Stimulated activated CD8-positive, alpha-beta memory T cell treated with anti-CD3 and anti-CD28 coated beads, Interleukin-7, amount 100 ng/mL, for 4 hours (primary cell): ENCODE measurements at places on chromosomes 11 and 22.

- DNase-seq = no peak
Observed at GRCh38 chr11:97890466-97890865, 1130.3 kb upstream of the CNTN5 start.

DNA sequence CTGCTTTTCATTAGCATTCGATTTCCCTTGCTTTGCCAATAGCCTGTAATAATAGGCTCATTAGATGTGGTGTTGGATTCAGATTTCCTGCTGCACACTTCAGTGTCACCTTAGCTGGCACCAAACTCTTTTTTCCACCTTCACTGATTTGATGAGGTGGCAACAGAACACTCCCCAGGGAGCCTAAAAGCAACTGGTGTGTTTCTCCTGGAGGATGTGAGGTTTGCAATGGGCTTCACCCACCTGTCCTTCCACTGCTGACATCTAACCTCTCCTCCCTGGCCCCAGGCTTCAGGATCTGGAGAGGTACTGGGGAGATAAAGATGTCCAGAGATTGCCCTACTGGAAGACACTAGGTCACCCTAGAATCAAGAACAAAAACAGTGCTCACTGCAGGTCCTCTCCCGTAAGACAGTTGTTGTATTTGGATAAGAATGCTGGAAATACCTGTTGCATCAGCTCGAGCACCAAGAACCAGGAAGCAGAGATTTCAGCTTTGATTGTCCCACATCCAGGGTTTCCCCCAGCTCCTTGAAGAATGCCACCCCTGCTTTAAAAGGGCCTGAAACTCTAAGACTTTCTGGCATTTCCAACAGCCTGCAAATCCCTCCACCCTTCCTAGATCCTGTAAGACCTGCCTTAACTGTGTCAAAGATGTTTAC lies 96.9 kb downstream of the SLC1A2 start:
- DNase-seq = no peak

- no peak for DNase-seq
Observed at GRCh38 chr11:88655196-88655595, 317.7 kb upstream of the CTSC start.

GRCh38 chr22:41289671-41290070 lies 3.7 kb upstream of the RANGAP1 start:
- no peak for DNase-seq

- DNase-seq = no peak
Observed at GRCh38 chr11:63547061-63547460, 10.5 kb downstream of the PLAAT4 start.

GRCh38 chr22:42805016-42805997 lies 51.8 kb downstream of the ARFGAP3 start:
- no peak for DNase-seq

DNA sequence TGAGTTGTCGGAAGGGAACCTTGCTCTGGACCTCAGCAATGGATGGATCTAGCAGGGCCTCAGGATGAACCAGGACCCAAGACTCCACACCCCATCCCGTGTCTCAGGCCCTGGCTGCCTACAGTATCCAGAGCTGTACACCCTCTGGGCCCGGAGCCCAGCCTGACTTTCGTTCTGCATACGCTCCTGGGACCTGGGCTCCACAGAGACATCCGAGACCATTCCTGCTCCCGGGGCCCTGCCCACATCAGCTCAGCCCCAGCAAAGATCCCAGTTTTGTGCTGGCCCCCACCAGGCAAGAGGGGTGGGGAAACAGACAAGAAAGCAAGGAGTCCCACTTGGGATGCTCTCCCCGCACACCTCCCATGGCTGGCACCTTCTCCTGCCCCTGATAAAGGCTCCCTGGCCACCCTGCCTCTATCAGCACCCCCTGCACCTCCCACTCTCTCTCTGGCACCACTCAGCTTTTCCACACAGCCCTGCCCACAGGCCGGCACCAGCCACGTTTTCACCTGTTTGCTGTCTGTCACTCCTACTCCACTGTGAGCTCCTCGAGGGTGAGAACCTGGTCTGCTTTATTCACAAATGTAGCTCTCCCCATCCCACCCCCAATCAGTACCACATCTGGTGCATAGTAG lies 64.5 kb upstream of the TCF20 start:
- DNase-seq = no peak

GRCh38 chr11:125182573-125182972 lies 18.0 kb downstream of the PKNOX2 start:
- no peak for DNase-seq

- no peak for DNase-seq
Observed at GRCh38 chr22:39234472-39234787, 10.4 kb downstream of the PDGFB start.

- DNase-seq = no peak
Observed at GRCh38 chr11:94526645-94527438, 14.6 kb downstream of the C11orf97 start.

DNA sequence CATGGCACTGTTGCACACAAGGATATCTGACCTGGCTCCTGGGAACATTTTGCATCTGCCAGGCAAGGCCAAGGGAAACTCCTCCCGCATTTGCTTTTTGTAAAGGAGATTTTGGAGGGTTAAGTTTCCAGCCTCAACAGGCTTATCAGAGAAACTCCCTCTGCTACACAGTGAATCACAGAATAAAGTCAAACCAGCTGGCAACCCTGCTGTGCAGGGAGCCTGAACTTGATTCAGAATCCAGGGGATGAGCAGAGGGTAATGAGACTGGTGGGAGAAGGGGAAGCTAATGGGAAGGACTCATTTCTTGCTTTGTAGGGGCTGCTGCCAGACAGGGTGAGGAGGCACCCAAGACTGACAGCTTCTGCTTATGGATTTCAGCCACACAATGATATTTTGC lies 185.3 kb upstream of the ISX start:
- DNase-seq = no peak

- DNase-seq = no peak
Observed at GRCh38 chr11:114027391-114027790, 32.1 kb upstream of the ZBTB16 start.

DNA sequence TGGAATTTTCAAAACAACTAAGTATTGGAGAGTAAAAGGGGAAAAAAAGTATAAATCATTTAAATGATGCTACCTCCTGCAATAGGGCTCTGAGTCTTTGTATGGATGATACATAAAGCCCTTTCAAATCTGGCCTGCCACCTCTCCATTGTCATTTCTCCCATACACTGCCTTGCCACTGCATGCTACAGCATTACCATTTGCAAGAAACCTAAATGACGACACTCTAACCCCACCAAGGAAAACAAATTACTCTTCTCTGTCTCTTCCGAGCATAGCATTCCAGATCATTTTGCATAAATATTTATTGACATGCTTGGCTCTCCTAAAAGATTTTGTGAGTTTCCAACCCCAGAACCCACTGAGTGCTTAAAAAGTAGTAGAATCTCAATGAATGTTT lies 34.5 kb upstream of the PRSS23 start:
- no peak for DNase-seq

DNA sequence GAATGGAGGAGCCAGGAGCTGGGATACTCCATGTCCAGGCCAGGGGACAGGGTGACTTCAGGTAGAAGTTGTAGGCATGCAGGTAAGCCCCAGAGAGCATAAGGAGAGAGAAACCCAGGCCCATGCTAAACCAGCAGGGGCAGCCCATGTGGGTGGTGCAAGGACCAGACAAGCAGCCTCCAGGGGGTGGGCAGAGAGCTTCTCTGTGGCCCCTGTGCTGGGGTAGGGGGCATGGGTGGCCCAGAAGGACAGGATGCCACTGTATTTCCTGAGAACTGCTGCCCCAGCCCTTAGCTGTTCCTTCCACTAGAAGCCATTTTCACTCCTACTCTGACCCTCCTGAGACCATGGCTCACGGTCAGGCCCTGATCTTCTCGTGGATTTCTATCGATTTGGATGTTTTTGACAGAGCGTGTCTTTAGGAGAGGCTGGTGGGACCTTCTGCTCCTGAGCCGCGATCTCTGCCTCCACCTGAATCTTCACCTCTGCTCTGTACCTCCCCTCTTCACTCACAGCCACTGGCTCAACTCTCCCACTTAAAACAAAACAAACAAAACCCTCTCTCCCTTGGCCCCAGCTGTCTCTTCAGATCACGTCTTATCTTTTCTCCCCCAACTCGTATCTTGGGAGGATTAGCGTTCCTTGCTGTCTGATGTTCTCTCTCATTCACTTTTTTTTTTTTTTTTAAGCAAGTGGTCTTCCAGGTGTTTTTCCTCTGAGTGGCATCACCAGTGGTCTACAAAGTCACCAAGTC lies 112.2 kb downstream of the NECTIN1 start:
- DNase-seq = no peak

DNA sequence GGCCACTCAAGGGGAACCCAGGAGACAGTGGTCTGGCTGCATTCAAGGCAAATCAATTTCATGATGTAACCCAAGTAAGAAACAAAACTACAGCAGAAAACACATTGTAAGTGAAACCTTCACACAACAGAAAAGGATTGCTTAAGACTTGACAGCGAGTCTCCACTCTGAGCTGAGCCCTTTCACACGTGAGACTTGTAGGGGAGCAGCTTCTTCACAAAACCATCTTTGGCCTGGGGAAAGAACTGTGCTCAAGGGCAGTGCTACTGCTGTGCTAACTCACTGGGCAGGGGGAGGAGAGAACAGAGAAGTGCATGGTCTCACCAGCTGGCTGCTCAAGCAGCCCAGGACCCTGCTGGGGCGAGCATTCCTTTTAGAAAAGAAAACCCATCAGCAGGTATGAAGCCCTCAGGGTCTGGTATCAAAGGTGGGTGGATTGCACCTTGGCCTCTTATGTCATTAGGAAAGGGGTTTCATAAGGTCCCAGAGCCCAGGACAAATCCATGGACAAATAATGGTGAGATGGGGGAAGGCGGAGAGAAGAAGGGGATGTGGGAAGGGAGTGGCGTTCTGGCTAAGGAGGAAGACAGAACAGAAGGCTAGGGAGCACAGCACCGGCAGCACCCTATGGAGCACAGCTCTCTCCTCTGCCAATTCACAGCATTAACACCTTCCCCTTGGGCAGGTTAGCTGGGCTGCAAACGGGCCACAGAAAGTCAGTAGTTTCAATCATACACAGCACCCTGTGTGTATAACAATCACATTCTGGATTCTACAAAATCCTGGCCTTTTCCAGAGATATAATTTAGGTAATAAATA lies 20.6 kb upstream of the RAPSN start:
- DNase-seq = no peak

GRCh38 chr11:57491371-57492061 lies 24.0 kb downstream of the SLC43A1 start:
- no peak for DNase-seq
